ENCODE measurements at places on chromosomes 6 and 20. TPM values are rescaled to one million over a fixed set of nuclear protein-coding genes. Genes with fewer than 3 reads are reported as not detected.

- H3K27ac ChIP-seq: no peak overlapping the region
- no peak overlapping the region for H3K4me3 ChIP-seq
- no peaks in the 10 kb centered on the region for H3K27me3 ChIP-seq
- peaks cover 3% of the 10 kb centered on the region for H3K4me1 ChIP-seq
These were observed 65.6 kb downstream of the ATP9A start for GRCh38 chr20:51702556-51702955.

PRL gene
- not detected for total RNA-seq

ATAT1 gene
- 8.7 TPM for total RNA-seq

DNA sequence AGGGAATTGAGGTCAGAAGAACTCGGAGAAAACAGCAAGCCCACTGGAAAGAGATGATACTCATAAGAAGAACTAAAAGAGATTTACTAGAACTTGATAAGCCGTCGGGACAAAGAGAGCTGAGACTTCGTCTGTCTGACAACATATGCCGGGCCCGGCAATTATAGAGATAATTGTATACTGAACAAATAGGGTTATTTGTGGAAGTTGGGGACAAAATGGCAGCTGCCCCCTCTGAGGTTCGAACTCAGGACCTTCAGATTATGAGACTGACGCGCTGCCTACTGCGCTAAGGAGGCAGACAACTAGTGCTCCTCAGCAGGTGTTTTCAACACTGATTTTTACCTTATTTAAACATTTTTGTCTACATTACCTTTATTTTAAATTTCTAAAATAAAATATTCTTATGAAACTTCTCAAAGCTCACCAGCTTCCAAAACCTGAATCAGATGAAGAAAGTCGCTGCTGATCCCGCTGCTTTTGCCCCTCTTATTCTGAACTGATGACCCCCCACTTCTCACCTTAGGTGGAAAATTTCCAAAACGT is 29.3 kb upstream of the TRIM27 start:
- DNase-seq: no peak
- peak overlapping the region; percentile 34 for H3K4me3 ChIP-seq
- H3K4me1 ChIP-seq: no peaks in the 10 kb centered on the region
- no peaks in the 10 kb centered on the region for H3K27me3 ChIP-seq
- no peak overlapping the region for H3K27ac ChIP-seq

GRCh38 chr20:36461600-36462439 is 79.5 kb upstream of the MYL9 start:
- DNase-seq: peak; percentile 53
- no peaks in the 10 kb centered on the region for H3K27me3 ChIP-seq
- peak overlapping the region; percentile 77 for H3K4me3 ChIP-seq
- H3K4me1 ChIP-seq: peaks cover 6% of the 10 kb centered on the region

DNA sequence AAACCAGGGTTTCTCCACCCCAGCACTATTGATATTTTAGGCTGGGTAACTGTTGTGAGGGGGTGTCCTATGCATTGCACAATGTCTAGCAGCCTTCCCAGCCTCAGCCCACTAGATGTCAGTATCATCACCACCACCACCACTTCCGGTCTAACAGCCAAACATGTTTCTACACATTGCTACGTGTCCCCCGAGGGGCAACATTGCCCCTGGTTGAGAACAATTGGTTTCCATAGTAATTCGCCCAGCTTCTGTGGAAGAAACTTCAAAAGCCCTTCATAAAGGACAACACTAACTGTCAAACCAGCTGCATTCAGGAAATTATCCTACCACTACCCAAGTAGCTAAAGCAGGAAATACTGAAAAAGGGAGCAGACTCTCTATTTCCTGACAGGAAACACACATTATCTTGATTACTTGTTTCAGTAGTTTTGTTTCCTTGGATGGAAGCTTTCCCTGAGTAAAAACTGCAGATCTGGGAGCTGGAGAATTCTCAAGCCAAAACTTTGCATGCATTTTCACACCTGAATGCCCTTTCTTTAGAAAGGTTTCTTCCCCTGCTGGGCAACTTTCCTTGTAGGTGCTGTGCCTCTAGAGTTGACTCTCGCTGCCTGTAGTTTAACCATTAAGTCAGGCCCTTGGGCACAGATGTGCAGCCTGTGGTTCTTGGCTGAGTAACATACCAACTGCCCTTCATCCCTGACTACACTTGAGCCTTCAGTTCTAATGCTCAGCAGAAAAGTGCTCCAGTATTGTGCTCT is 23.6 kb downstream of the PKHD1 start:
- no peaks in the 10 kb centered on the region for H3K4me1 ChIP-seq
- H3K27me3 ChIP-seq: no peaks in the 10 kb centered on the region
- DNase-seq: no peak
- H3K27ac ChIP-seq: no peak overlapping the region
- H3K36me3 ChIP-seq: no peaks in the 10 kb centered on the region
- H3K4me3 ChIP-seq: no peak overlapping the region

All from prostate gland (tissue), 2 donors.